Muscle of back (tissue), 13 donors: ENCODE measurements at places on chromosomes 2 and 18.

DNA sequence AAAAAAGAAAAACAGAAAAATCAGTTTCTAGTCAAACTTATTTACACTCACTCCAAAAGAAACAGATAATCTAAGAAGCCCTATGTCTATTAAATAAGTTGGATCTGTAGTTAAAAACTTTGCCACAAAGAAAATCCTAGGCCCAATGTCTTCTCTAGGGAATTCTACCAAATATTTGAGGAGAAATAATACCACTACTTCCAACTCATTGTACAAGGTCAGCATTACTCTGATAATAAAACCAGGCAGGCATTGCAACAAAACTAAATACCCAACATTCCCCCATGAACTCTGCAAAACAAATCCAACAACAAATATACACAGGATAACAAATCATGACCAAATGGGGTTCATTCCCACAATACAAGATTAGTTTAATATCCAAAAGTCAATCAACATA, 73.8 kb upstream of the ST8SIA5 start:
- no peak for DNase-seq

- no peak for DNase-seq
Measured at GRCh38 chr2:56053679-56054078, 130.1 kb upstream of the EFEMP1 start.

GRCh38 chr2:112712903-112713584, 7.8 kb upstream of the NT5DC4 start:
- no peak for DNase-seq

DNA sequence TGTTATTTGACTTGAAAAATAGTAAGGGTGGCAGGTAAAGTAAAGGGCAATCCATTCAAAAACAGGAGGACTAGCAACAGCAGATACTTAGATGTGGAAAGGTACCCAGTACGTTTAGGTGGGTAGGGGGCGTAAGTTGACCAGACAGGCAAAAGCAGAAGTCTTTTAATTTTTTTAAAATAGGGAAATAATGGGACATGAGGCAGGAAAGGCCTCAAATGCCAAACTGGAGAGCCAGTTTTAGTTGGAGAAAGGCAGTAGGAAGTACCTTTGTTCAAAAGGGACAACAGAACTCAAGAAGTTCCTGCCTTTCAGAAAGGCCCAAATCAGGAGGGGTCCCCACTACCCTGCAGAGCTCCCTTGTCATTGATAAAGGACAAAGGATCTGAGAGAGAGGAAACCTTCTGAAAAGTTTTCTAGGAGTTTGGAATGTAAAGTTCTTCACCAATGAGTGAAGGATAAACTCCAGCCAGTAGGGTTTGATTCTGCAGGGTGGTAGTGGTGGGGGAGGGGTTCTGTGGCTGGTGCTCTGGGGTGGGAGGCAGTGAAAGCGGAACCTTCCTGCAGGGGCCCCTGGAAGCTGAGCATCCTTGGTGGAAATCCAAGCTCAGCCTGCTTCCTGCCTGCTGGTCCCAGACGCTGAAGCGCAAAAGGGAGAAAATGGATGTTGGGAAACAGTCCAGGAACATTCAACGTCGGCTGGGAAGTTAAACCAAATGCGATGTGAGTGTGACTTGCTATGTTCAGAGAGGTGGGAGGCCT, 40.1 kb downstream of the TMEM17 start:
- DNase-seq = peak; percentile 49

GRCh38 chr2:23055251-23055650, 329.7 kb upstream of the KLHL29 start:
- DNase-seq = peak; percentile 55

GRCh38 chr2:43034921-43035320, 191.5 kb downstream of the ZFP36L2 start:
- DNase-seq = no peak

- DNase-seq = peak; percentile 97
Measured at GRCh38 chr2:12177455-12178288, 431.2 kb downstream of the LPIN1 start.

DNA sequence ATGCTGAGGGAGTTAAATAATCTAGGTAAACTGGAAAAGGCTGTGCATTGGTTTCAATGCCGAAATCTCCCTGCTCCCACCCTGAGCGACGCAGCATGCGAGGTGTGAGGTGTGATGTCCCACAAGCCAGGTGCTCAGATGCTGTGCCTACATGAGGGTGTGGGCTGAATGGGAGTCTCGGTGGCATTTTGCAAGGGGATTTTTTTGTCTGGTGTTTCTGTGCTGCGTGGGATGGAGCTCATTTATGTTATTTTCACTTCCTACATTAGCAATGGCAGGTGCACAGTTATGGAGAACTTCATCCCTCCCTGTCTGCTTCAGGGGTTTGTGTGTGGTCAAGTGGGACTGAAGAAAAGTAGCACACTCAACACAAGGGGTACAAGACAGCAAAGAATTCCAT, 110.2 kb upstream of the CCDC68 start:
- no peak for DNase-seq

GRCh38 chr2:7191932-7192331, 274.7 kb downstream of the RNF144A start:
- peak; percentile 95 for DNase-seq

DNA sequence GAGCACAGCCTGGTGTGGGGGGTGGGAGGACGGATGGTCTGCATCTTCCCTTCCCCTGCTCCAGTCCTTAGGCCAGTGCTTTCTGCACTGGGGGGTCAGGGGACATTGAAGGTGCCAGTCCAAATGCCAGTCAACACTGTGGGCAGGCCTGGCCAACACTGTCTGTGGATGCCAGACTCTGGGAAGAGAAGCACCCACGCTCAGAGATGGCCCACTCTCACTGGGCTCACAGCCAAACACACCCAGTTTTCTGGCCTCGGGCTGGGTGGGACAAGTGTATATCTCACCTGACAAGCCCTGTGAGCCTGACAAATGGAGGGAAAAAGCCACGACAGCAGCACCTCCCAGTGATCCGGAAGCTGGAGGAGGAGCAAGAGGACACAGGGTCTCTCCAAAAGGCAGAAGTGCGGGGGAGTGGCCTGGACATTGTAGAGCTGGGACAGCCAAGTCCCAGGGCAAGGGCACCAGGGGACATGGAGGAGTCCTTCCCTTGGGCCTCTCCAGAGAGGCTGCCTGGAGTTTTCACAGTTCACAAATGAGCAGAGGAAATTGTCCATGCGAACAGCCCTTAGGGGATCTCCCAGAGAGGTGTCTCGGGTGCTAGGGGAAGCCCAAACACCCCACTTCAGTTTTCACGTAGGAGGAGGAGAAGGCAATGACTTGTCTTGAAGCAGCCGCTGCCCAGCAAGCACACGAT, 79.3 kb downstream of the SDC1 start:
- DNase-seq = no peak

- no peak for DNase-seq
Measured at GRCh38 chr2:11450791-11451190, 15.2 kb downstream of the E2F6 start.

- DNase-seq = no peak
Measured at GRCh38 chr2:127685410-127686080, 10.2 kb upstream of the LIMS2 start.

DNA sequence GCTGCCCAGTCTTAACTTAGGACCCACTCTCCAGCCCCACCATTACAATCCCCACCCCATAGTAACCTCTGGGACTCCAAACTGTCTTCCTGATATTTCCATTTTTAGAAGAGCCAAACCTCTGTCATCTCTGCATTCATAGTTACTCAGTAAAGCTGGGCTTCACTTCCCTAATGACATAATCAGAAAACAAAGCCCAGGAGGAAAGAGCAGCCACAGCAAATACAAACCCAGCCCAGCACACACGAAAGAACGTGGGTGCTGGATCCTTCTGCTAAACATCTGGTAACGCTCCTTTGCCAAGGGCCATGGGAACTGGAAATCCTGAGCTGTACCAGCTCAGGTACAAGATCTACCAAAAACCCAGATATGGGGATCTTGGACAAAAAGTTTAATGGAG, 36.8 kb upstream of the RIOK3 start:
- DNase-seq = no peak

DNA sequence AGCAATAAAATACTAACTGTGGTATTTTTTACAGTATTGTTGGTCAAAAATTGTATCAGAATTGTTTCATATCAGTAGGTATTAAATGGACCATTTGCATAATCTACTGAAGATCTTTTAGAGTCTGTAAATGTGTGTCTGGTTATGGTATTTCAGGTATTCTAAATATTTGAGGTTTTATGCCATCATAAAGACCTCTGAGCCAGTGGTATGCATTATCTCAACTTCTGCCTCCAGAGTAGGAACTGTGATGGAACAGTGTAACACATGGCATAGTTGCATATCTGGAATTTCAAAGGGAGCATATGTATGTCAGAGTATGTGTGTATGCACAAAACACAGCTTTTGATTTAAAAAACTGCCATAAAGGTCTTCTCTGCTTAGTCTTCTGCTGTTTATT, 15.4 kb downstream of the GREB1L start:
- no peak for DNase-seq

- DNase-seq = no peak
Measured at GRCh38 chr2:81528852-81529480, 1224.4 kb upstream of the LRRTM1 start.

DNA sequence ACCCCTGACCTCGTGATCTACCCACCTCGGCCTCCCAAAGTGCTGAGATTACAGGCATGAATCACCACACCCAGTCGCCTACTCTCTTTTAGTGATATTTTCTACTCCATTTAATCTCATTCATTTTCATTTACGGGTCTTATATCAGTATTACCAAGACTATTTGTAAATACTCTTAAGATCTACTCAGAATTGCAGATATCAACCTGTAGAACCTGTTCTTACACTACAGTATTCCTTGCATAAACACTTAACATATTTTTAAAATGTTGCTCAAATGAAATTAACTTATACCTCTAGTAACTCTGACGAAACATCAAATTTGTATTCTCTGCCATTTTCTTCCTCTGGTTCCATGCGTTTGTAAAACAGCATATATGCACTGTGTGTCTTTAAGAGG, 79.3 kb downstream of the C2orf74 start:
- DNase-seq = no peak

DNA sequence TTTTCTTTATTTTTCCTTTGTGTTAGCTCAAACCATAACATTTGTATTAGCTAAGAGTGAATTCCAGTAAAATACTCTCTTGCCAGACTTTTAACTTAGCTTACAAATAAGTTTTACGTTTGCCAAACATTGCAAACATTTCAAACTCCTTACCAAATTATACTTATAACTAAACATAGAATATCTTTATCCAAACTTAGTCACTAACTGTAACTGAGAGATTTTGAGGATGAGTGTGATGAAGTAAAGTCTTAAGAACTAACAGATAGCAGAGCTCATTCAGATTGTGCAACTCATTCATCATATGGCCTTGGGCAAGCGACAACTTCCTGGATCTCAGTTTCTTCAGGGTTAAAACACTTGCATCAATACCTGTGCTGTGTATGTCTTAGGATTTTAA, 533.7 kb downstream of the TDRD15 start:
- DNase-seq = no peak

DNA sequence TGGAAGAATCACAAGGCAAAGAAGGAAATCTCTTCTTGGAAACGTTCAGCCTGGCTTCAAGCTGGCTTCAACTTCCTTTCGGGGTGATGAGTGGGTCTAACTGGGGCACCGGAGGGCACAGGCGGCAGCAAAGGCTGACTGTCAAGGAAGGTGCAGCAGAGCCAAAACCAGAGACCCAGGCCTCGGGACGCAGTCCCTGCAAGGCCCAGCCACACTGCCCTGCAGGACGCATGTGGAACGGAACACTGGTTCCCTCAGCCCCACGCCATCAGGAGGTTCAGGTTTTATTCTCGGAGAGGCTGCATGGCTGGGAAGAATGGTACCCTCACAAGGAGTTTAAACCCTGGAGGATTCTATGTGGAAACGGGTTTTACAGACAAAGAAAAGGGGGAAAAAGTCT, 165.5 kb downstream of the HDAC4 start:
- no peak for DNase-seq

DNA sequence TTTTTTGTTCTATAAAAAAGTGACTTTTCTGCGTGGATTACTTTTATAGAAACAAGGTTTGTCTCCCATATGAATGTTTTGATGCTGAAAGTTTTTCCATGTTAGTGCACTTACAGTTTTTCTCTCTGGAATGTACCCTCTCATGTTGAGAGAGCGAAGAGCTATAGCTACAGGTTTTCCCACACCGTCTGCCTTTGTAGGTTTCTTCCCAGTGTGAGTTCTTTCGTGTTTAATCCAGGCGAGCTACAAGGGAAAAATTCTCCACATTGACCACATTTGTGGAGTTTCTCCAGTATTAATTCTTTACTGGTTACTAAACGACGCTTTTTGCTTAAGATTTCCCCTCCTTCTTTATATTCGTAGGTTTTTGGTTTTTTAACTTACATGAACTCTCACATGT, 85.1 kb downstream of the ACSL3 start:
- no peak for DNase-seq

DNA sequence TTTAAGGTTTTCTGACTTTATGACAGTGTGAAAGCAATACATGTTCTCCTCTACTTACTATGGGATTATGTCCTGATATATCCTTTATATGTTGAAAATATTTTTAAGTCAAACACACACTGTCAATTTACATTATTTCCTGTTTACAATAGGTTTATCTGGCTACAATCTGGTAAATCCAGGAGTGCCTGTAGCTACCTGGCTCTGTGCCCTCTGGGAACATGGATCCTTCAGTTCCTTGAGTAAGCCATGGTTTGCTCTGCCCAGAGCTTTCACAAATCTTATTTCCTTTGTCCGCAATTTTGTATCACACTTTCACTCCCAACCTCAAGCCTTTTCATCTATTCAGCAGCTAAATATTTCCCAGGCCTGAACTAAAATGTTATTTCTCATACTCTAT, 1582.2 kb upstream of the NXPH2 start:
- DNase-seq = no peak

GRCh38 chr2:104873689-104874054, 19.8 kb downstream of the POU3F3 start:
- no peak for DNase-seq

DNA sequence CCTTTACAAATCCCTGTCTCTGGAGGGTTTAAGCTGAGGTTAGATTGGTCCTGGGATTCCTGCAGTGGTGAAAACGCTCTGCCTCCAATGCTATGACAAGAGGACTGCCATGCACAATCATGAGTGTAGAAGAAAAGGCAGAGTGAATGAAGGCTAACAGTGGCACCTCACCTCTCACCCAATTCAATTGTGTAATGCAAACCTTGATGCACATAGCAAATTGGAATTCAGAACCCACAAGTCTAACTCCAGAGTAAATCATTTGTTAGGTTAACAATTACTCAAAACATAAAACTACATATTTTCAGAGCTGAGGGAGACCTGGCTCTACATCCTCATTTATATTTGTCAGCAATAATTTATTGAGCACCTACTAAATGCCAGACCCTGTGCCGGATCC, 1.8 kb downstream of the TGFBRAP1 start:
- no peak for DNase-seq

DNA sequence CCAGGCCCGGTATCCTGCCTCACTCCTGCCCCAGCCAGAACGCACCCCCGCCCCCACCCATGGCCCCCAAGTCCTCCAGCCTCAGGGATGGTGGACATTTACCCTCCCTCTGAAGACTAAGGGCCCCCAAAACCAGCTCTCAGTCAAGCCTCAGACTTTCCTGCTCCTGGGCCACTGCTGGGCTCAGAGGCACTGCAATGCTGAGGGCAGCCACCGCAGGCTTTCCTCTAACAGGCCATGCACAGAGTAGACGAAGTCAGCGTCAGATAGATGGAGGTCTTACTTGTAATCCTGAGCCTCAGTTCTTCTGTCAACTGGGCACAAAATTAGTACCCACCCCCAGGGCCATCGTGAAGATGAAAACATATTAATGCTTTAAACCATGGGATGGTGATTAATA, 92.6 kb downstream of the TTC32 start:
- DNase-seq = no peak

- peak; percentile 38 for DNase-seq
Measured at GRCh38 chr2:235267251-235267650, 226.6 kb upstream of the AGAP1 start.
